Hypothalamus (tissue), 51 donors: ENCODE measurements at places on chromosomes 5 and 9.

DNA sequence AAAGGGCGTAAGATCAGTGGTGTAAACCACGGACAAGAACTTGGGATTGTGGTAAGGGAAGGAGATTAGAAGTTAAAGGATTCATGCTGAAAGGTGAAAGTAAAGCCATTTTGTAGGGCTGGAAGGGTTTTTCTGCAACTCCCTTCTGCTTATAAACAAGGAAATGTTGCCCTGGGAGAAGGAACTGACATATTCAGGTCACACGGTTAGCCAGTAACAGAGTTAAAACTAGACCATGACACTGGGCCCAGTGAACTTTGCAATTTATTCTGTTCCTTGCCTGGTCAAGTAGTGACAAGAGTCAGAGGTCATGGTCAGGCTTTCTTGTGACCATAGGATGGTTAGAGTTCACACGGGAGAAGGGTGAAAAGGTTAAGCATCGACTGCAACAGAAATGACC is 323.3 kb downstream of the DMRT2 start:
- no peak for DNase-seq

DNA sequence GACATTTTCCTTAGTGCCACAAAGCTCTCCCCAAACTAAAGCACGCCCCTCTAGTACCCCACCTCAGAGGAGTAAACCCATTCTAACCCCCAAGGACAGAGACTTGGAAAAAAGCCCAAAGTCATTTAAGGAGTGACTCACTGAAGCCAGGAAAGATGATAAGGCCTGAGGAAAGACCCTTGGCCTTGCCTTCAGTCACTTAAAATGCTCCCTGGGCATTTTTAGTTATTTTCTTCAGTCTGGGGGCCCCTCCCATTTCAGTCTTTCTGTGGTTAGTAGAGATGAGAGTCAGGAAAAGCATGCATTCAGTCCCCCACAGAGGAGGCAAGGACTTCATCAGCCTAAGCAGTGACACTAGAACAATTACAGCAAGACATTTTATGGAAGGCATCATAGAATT is 13.7 kb upstream of the TLX3 start:
- no peak for DNase-seq

DNA sequence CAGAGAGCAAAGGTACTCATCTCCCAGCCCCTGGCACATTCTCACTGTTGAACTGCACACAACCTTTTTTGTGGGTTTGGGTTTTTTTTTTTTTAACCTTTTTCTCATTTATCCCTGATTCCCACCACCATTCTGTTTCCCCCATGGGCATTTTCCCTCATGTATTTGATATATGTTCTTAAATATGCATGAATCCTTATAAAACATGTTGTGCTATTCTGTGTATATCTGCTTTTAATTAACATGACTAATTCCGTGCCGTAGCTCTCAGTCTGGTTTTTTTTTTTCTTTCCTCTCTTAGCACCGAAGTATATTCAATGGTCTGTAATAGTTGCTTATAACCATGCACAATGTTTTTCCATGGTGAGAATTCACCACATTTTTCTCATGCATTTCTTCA is 204.5 kb downstream of the RGS3 start:
- DNase-seq, result no peak

DNA sequence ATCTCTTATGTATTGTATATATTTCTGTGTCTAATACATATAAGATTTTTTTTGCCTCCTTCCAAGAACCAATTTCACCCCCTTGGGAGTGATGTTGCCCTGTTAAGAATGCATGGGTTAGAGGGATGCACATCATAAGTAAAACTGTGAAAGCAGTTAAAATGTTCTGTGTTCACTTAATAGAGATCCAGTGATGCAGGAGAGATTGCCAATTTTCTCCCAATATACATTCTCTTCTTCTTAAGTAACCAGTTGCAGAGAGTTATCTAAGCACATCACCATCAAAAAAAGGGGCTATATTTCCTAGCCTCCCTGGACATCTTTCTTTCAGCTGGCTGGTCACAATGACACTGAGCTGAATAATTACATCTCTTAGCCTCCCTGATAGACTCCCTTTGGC is 307.0 kb downstream of the OSTF1 start:
- DNase-seq, result no peak

DNA sequence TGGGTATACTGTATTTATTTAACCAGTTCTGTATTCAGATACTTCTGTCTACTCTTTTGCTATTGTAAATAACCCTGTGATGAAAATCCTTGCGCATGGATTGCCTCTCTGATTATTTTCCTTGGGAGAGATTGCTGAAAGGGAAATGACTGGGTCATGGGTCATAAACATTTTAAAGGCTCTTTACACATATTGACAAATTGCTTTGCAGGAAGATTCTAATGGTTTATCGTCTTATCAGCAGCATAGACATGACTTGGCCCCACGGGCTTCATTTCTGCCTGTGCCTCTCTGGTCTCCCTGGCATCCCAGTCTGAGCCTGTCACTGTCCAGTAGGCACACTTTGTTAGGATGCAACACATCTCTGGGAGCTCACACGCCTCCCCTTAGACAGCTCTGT is 52.3 kb downstream of the RGS3 start:
- DNase-seq, result no peak

- no peak for DNase-seq
Observed at GRCh38 chr5:69084903-69085302, 8.9 kb upstream of the SLC30A5 start.

DNA sequence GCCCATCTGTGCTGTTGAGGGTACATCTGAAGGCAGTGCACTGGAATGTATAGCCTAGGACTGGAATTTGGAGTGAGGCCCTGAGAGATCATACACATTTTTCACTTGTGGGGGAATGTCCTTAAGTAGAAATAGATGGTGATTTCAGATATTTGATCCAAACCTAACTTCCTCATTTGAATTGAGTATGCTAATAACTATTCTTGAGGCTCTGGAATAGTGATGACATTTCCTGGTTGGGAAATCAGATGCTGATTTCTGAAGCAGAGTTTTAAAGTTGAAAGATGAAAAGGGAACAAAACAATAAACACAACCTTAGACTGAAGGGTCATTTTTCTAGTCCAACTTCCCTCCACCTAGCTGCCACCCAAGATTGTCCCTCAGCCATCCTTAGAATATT is 163.0 kb upstream of the CCDC152 start:
- no peak for DNase-seq
